PC-3 (cell line): ENCODE measurements at places on chromosomes 2 and 18.

- no peak for DNase-seq
Observed at GRCh38 chr18:8787794-8788193, 82.4 kb downstream of the MTCL1 start.

DNA sequence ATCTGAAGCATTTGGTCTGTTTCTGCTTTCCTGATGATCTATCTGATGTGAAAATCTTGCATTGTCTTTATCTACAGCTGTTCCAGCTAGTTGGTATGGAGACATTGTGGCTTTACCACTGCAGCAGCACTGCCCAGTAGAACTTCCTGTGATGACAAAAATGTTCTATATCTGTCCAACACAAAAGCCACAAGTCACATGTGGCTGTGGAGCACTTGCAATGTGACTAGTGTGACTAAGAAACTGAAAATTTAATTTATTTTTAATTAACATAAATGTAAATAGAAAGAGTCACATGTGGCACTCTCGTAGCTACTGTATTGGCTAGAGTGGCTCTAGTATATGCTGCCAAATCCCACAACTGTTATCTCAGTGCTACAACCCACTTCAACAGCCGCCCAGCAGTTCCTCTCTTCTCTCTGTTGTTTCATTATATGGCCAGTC lies 425.7 kb downstream of the SETBP1 start:
- peak; percentile 3 for DNase-seq

DNA sequence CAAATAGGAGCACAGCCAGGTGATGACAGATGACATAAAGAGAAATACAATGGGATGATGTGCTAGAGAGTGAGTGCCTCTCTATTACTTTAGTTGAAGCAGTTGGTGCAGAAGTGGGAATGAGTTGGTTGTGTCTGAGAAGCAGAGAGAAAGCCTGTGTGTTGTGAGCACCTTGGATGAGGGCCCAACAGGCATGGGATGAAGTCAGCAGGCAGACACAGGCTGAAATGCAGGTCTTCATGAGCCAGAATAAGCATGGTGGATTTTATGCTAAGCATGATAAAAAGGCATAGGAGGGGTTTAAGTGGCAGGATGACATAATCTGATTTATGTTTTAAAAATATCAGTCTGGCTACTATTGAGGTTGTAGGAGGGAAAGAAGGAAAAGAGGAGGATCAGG lies 71.5 kb downstream of the KLHL14 start:
- no peak for DNase-seq

DNA sequence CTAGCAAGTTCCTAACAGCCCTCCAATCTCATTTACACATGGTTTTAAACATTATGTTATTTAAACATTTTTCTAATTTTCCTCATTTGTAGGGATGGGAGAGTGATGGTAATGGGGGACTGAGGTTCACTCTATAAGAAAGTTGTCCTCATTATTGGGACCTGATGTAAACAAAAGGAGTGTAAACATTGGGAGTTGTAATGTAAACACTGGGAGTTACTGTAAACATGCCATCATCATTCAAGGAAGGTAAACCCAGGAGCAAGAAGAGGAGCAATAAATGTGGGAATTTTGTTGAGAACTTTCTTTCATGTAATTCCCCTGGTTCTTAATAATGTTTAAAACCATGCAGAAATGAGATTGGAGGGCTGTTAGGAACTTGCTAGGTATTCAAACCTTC lies 17.8 kb downstream of the RFTN2 start:
- no peak for DNase-seq

- no peak for DNase-seq
Observed at GRCh38 chr18:48805826-48806535, 144.8 kb downstream of the SMAD7 start.

DNA sequence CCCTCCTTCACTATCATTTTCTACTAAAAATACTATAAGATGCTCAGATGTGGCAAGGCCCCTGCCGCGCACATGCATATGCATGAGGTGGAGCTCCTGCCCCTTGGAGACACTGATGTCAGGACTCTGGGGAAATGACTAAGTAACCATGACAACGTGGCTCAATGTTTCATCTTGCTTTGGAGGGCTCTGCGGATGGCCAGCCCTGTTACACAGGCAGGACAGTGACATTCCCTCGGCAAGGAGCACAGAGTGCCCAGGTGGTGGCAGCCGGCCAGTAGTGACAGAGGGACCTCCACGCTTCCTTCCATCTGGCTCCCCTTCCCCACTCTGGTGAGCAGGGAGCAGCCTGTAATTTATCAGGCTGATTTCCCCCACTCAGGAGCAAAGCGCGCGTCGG lies 364.1 kb downstream of the SS18 start:
- DNase-seq, result no peak
